Lower leg skin (tissue), 4 donors: ENCODE measurements at places on chromosomes 4 and X.

DNA sequence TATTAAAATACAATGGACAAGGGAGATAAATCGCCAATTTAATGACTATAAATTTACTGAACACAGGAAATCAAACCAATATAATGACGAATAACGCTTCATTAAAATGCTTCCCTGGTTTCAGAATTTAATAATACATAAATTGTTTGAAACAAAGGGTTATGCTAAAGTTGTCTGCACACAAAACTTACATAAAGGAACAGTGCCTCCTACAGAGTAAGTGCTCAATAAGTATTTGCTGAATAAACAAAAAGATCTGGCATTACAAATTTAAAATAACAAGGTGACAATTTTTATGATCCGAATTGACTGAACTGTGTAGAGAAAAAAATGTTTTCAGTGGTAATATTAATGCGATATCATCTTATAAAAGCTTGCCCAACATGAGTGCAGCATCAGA is 69.6 kb downstream of the NOCT start:
- DNase-seq = no peak

GRCh38 chr4:46442963-46443362 is 53.0 kb upstream of the GABRA2 start:
- no peak for DNase-seq

GRCh38 chr4:82620126-82620735 is 58.4 kb upstream of the TMEM150C start:
- DNase-seq = no peak

DNA sequence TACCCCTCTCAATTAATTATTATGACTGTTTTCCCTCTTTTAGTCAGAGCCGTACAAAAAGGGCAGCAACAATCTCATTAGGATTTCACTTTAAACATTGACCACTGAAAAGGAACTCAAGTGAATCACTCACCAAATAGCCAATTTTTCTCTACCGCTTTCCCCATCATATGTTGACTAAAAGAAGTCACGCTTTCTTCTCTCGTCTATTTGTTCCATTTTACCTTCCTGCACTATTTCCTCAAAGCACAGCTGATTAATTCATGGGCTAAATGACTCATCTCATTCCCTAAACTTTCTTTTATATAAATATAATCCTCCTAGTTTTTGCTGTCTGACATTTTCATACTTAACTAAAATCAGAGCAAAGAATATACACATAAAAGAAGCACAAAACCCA is 8.2 kb downstream of the MID1 start:
- DNase-seq = no peak

GRCh38 chr4:110898290-110898689 is 275.4 kb upstream of the PITX2 start:
- DNase-seq = no peak

GRCh38 chrX:15441464-15441863 is 51.7 kb downstream of the PIR start:
- no peak for DNase-seq

DNA sequence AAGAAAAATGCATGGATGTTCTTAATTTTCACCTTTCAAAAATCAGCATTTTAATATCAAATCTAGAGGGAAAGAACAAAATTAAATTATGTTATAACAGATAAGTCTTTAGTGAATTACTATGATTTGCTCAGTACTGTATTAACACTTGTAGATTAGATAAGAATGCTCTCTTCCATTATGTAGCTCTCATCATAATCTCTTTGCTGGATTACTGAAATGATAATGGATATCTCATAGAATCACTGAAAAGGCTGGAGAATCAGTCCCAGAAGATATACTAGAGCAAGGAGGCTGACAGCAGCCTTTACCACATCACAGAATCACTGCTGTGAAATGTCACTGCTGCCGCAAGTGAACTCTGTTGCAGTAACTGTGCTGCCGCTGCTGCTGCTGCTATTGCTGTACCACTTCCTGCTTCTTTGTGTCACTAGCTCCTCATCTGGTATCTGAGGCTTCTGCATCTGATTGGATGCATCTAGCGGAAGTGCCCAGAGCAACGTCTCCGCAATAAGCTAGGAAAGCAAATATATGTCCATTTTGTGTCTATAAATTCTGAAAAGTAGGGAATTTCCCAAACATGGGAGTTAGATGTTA is 738.2 kb downstream of the ADGRL3 start:
- DNase-seq = no peak

DNA sequence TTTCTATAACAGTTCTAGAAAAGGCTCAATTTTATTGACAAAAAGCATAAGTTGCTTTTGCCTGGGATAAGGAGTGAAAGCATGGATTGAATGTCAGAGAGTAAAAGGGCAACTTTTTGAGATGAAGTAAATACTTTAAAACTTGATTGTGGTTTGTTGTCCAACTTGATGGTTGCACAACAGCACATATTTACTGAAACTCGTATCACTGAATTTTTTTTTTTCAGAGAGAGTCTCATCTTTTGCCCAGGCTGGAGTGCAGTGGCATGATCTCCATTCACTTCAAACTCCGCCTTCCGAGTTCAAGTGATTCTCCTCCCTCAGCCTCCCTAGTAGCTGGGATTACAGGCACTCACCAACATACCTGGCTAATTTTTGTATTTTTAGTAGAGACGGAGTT is 856.8 kb downstream of the SH3BGRL start:
- DNase-seq = no peak
